Prostate gland (tissue), 2 donors: ENCODE measurements at places on chromosomes 12 and 14. TPM values are rescaled to one million over a fixed set of nuclear protein-coding genes. Genes with fewer than 3 reads are reported as not detected.

DNA sequence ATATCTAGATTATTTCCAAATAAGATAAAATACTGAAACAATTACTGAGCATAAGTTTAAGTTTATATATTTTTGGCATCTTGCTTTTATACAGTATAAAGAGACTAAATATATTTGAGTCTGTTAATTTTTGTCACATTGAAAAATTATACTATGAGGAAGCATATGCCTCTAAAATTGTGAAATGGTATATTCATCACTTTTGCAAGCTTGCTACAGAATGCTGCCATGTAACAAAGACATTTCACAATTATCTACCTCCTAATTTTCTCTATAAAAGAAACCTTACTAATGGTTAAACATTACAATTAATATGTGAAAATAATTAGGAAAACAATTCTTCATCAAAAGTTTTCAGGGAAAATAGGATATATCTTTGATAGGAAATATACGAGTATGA is 22.7 kb upstream of the MUCL1 start:
- no peak for DNase-seq

DNA sequence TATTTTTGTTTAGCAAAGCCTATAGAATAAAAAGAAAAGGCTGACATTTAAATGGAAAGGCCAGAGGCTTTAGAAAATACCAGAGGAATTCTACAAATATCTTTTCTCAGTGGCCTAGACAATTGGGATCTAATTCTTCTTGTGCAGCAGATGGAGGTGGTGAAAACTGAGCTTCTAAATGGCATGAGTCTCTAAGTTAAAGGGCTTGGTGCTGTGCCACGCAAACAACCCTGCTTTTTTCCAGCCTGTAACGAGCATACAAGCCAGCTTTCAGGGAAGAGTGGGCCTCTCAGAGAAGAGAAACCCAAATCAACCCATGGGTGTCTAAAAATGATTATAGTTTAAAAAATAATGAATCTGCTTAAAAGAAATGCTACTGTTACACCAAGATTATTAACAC is 237.9 kb upstream of the NAV3 start:
- DNase-seq: no peak

- DNase-seq: no peak
These were observed 113.8 kb downstream of the EGLN3 start for GRCh38 chr14:33836900-33837577.

DNA sequence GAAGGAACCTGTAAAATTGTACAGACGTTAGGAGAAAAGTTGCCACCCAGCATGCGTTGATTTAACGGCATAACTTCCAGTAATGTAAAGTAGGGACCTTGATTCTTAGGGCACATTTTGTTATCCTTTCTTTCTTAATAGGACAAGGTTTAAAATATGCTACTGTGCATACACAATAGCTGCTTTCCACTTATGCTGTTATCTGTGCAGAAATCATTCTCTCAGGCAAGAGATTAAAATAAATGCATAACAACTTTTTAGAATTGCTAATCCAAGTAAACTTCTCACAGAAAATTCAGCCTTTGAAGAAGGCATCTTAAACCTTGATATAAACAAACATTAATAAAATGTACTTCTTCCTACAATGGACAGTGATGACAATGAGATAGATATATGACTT is 16.0 kb upstream of the PTCSC3 start:
- no peak for DNase-seq

DNA sequence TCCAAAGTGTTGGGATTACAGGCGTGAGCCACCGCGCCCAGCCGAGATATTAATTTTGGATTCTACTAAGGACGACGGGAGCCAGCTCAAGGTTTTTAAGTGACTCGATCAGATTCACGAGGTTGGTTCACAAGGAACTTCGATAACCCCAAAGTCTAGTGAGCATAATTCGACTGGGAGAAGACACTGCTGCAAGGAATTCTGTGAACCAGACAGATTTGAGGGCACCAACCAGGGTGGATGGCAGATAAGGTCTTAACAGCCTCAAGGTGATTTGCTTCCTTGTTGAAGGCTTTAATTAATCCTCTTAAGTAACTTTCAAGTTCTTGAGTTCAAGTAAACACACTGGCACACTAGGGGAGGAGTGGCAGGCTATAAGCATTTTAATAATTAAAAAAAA is 1.1 kb upstream of the KLHDC2 start:
- DNase-seq: no peak

- DNase-seq: no peak
These were observed 1.5 kb downstream of the WNT10B start for GRCh38 chr12:48969833-48970701.

DNA sequence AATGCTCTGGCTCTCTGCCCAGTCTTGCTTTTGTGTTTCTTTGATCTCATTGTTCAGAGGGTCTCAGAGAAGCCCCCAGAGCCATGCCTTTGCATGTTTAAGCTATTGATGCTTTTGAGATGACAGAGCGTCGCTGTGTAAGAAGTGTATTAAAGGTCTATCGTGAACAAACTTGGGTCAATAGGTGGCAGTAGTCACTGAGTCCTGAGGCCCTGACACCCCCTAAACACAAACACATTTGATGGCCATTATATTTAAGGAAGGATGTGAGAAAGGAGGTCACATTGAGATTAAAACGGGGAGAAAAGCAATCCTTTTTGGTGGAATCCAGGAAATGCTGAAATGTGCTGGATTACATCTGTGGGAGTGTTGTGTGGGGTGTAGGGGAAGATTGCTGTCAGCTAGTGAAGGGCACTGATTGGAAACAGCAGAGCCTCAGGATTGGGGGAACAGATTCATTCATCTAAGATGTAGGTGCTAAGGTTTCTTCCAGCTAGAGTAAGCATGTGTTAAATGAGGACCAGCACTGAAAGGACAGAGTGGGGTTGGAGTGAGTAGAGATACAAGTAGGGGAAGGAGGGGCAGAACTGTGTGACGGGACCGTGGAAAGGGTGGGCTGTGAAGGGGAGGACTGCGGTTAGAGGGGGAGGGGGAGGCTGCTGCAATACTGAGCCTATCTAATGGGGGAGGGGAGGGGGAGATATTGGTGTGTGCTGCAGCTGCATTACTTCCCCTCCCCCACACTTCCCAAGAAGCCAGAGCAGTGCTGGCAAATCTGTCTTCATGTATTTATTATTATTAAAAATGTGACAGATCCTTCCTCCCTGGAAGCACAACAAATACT is 12.7 kb downstream of the NGDN start:
- DNase-seq: no peak

- DNase-seq: no peak
These were observed 121.4 kb upstream of the HIF1A start for GRCh38 chr14:61573748-61574513.

DNA sequence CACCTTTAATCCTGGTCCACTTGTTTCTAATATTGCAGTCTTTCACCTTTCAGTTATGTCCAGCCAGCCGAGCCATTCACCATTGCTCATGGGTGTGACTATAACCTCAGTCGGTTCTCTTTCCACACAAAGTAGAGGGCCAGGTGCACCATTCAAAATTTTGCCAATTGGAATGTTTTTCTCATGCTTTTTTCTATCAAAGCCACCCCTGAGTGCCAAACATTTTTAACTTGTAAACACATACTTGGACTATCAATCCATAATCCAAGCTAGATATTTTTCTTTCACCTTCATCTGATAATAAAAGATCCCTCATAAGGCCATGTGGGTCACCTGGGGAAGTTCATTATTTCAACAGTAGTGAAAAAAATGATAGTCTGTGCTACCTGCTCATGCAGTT is 52.4 kb downstream of the CCER1 start:
- no peak for DNase-seq

- DNase-seq: no peak
These were observed 133.6 kb downstream of the MED13L start for GRCh38 chr12:116143909-116144308.

DNA sequence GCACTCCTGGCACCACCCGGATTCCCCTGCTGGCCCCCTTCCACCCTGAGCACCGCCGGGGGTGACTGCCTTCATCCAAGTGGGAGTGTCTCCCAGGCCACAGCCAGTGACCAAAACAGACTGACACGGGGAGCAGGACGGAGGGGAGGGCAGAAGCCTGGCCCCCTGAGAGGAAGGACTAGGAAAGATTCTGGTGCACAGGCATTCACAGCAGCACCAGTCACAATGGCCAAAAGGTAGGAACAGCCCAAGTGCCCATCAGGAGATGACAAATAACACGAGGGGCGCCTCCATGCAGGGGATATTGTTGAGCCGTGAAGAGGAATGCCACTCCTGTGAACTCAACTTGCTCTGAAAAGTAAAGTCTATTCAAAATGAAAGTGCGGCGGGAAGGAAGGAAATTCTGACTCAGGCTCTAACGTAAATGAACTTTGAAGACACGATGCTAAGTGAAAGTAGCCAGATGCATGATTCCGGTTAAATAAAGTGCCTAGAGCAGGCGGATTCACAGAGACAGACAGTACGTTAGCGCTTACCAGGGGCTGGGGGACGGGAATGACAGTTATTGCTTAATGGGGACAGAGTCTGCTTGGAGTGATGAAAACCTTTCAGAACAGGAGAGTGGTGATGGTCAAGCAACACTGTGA is 146.1 kb upstream of the NCOR2 start:
- no peak for DNase-seq

- DNase-seq: no peak
These were observed 67.1 kb downstream of the CPNE8 start for GRCh38 chr12:38838056-38838850.

DNA sequence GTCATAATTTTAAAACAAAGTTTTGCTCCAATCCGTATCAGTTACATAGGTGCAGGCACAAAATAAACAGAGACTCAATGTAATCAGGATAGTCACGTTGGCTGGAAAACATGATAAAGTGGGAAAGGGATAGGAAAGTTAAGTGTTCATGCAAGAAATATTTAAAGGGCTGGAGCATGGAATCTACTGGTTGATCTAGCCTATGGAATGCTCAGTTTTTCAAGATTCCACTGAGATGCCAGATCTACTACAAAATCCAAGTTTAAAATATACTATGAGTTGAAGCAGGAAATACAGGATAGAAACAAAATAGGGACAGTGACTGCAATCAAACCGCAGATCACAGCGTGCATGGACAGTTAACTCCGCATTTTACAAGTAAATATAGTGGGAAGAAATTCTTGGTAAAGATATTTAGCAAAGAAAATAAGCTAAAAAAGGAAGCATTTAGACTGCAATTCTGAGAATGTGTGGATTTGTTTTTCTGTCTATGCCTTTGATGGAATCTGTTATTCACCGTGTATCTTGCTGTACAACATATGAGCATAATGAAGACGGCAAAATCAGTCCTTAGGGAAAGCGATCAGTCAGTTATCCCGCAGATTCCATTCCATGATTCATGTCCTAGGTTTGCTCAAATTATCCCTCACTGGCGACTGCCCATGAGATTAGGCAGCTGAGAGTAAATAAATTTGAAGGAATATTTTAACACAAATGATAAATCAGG is 1044.3 kb downstream of the FLRT2 start:
- DNase-seq: no peak

DNA sequence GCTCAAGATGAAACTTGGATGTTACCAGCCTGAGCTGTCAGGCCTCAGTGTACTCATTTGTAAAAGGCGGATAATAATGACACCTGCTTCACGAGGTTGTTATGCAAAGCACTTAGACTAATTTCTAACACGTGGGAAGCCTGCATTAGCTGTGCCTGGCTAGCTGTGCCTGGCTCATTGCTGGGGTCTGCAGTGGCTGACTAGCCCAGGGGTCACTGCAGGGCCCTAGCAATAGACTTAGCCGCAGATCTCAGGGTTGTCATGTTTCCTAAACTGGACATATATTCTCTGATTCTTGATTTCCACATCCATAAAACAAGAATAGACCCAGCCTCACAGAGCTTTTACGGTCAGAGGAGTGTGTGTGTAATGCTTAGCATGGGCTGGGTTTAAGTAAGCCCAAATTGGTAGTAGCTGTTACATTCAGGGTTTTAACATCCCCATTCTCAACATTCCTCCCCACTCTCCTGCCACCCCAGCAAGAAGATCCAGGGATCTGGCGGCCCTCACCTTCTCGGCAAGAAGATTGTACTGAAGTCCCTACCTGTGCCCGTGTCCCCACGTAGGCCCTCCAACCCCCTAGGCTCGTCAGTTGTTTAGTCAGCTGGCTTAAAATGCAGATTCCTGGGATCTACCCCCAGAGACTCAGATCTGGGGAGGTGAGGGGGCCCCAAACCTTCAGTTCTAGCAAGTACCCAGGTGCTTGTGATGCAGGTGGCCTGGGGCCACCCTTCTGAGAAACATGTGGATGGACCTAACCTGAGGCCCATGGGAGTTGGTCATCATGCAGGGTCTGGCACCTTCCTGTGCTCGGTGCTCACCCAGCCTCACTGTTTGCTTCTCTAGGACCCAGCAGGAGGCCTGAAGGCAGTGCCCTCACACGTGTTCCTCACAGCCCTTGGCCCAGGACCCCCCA is 8.6 kb downstream of the NR4A1 start:
- no peak for DNase-seq

DNA sequence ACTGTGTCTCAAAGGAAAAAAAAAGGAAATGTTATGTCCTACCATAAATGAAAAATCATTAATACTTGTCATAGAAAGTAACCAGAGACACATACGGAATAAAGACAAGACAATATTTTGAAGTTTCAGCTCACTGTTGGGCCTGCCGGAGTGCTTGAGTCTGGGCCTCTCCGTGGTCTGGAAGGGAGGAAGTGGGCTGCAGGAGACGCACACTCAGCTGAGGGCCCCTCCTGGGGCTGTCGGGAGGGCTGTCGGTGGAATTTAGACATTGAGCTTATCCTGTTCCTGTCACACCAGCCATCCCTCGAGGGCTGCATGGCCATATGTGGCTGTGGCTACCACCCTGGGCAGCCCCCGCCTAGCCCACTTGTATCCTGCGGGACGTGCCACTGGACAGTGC is 80.6 kb downstream of the DDX51 start:
- no peak for DNase-seq

- no peak for DNase-seq
These were observed 41.3 kb upstream of the LMNTD1 start for GRCh38 chr12:25594376-25594775.

Gene LTBP2
- total RNA-seq: 47.0 TPM

Gene RNASE4
- total RNA-seq: 71.6 TPM

Gene SCNN1A
- total RNA-seq: 211 TPM

Gene TGM1
- total RNA-seq: 6.6 TPM

Gene LRTM2
- total RNA-seq: not detected

Gene PMCH
- not detected for total RNA-seq

Gene SMIM41
- total RNA-seq: 7.5 TPM

Gene KRT78
- not detected for total RNA-seq

Gene SAMD4A
- total RNA-seq: 38.5 TPM
